ENCODE measurements at places on chromosomes 6 and 20.

- no peak for DNase-seq
Observed at GRCh38 chr6:83852528-83853177, 507 bp upstream of the RIPPLY2 start.

DNA sequence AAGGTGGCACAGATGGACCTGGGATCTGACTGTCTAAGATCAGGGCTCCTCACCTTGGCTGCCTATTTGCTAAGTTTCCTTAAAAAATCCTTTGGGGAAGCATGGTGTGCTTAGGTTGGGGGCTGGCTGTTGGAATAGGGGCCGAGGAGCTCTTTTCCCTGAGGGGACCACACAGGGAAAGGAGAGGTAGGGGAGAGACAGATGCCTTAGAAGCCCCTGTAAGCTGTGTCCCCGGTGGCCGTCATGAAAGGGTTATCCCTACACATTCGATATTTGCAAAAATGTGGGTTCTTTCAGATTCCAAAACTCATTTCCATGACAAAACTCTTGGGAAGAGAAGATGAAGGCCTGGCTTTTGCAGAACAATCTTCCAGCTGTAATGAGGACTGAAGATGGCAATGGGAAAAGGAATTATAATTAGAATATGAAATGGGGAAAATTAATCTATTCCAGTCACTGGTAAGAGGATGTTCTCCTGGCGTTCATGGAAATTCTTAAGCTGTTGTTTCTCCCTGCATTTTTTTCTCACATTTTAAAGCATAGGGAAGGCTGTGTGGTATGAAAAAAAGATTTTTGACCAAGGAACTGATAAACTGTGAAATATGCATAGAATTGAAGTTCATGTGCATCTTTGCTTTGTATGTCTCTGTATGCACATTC lies 53.8 kb downstream of the TOX2 start:
- no peak for DNase-seq

DNA sequence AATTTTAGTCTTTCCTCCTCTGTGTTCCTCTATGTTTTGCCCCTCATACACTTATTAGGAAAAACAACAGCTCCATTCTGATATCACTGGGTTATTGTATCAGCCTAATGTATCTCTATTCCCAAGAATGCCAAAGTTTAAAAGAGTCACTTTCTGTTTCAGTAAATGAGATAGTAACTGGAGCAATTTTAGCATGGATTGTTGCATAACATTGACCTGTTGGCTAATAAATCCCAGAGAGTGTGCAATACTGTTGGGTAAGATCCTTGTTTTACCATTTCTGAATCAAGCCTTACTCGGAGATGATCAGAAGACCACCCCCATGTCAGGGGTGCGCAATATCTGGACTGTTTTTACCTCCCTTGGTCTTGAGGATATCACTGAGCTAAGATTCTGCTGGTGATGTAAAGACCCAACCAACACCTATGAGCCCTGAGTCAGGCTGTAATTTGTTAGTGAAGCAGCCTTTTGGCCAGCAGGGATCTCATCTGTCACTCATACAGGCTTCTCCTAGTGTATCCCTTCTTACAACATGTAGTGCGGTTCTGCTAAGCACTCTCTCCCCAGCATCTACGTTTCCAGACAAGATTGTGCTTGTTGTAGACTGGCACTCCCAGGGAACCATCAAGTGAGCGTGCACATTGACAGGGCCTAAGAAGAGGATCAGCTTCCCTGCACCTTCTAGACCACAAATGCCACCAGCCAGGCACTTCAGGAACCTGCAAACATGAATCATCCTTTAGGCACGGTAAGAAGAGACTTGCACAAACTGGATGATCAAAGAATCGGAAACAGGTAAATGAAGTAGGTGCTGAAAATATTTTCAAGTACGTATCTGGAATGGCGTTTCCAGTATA lies 11.5 kb upstream of the IPCEF1 start:
- DNase-seq: no peak

- DNase-seq: no peak
Observed at GRCh38 chr6:136783495-136784270, 8.6 kb downstream of the MAP3K5 start.

DNA sequence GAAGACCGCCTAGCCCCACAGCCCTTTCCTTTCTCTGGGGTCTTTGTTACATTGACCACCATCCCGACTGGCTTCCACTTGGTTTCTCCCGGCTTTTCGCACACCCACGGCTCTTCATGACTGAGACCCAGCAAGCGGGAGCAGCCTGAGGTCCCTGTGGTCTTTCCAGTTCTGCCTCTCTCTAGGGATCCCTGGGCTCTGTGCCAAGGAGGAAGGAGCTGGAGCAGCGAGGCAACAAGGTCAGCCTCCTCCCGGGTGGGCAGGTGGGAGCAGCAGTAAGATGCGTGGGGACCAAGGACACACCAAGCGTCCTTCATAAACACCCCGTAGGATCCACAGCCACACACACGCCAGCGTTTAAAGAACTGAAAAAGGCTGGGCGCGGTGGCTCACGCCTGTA lies 29.6 kb upstream of the MRGBP start:
- DNase-seq: no peak

DNA sequence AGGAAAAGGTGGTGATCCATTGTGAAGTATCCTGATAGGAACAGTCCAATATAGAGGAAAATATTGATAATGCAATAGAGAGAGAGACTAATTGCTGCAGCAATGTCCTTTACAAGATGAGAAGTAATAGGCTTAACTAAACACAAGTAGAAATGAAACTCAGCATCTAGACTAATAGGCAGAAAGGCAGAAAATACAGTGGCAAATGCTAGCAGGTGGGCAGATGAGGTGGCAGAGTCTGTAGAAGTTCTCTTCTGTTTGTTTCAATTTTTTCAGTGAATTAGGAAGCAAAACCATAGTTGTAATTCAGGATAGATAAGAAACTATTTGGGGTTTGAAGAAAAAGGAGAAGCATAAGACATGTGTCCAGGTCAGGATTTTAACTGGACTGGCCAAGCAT lies 236.7 kb upstream of the HS3ST5 start:
- no peak for DNase-seq

- no peak for DNase-seq
Observed at GRCh38 chr6:91719414-91719813, 1132.5 kb upstream of the MAP3K7 start.

DNA sequence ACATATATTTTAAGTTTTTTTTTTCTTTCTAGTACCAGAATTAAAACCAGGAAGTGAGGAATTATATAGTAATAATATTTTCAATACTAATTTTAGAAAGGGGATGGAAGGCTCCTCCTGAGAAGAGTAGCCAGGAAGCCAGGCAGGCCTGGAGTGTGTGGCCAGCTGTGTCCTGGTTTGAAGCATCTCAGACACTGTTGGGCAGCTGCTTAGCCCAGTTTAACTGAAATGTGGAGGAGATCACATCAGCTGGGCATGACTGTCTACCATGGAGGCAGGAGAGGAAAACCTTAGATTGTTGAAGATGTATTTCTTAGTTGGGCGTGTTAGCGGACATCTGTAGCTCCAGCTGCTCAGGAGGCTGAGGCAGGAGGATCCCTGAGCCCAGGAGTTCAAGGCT lies 142.2 kb downstream of the ARID1B start:
- DNase-seq: no peak

DNA sequence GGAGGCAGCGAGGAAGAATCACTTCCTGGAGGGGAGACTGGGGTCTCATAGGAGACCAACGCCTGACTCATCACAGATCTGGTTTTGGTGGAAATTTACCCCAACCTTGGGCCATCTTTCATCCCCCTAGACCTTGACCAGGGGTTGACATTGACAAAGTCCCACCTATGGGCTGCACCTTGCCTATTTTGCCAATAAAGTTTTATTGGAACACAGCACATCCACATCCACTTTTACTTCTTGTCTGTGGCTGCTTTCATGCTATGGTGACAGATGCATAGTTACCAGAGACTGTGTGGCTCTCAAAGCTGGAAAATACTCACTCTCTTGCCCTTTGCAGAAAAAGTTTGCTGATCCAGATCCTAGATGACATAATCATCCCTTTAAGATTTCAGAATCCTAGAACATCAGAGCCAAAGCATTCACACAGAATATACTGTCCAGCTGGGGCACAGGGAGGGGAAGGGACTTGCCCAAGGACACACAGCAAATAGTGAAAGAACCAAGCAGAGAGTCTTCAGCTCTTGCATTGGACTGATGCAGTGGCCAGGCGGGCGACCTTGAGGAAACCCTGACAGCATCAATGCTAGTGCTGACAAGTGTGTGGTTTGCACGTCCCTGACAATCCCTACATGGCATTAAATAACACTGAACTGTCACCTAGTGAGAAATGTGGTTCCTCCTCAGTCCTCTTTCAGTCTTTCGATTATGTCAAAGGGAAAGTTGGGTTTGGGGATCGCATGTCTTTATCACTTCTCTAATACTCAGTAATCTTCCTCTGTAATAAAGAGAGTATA lies 41.2 kb downstream of the CD40 start:
- DNase-seq: no peak

- DNase-seq: no peak
Observed at GRCh38 chr20:40254023-40254772, 434.8 kb downstream of the MAFB start.

GRCh38 chr6:74289884-74290283 lies 593.9 kb downstream of the CD109 start:
- no peak for DNase-seq

GRCh38 chr6:121686611-121687023 lies 251.2 kb downstream of the GJA1 start:
- no peak for DNase-seq

DNA sequence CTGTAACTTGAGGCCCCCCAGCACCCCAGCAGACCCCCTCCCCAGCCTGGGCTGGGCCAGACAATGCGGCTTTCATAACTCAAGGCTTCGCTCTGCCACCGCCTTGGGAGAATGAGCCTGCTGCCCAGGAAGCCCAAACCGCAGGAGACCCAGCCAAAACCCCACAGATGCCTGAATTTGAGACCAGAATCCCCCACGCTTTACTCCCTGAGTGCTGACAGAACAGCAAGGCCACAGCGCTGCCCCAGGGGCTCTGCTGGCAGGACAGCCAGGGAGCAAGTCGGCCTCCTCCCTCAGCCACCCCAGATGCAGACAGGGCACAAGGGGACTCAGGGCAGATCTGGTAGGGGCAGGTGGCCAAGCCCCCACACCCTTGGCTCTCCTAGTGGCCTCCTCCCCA lies 2.2 kb downstream of the MDFI start:
- DNase-seq: no peak

DNA sequence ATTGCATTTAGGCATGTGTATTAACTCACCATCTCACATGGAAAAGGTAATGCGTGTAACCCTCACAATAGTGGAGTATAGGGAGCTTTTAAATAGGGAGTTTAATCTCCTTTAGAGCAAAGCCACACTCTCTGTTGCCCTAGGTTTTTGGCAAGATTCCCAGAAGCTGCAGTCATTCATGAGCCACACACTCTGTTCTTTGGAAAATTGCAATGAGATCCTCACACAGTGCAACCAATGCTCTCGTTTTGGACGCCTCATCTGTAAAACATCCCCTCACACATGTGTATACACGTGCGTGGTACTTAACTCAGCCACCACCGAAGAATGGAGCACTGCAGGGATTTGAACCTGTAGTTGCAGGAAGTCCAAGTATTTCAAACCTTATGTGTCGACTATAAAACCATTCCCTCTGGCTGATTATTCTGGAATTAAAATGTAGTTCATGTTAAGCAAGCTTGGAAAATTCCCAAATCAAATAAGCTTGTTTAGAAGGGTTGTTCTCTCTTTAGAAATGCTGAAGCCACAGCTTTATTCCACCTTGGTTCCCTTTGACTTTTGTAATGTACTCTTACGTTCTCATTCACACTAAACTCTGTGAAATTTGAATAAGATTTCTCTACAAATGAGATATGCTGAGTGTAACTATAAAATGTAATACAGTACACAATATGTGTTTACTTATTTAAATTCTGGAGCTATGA lies 489.8 kb upstream of the MANEA start:
- DNase-seq: no peak

GRCh38 chr6:137049095-137049494 lies 4.3 kb upstream of the IL20RA start:
- no peak for DNase-seq

DNA sequence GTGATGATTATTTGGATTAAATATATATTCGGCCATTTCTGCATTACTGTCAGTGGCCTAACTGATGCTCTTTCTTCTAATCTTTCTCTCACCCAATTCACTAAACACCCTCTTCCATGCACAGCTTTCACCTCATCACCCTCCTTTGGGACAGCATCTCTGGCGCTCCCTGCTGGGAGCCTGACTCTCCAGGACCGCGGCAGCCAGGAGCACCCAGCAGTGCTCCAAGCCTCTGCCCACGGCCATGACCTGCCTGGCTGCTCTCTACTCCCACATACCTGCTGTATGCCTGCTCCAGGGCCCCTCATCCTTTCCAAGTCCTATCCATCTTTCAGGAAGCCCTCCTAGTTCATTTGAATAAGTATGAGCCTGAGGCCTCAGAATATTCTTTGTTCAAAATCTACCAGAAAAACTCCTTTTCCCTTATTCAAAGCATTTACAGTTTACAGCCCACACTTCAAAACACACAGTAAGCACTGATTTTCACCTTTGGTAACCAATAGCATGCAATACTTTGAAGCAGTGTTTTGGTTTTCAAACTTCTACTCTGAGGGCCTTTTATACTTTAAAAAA lies 15.2 kb downstream of the CTCFL start:
- no peak for DNase-seq

DNA sequence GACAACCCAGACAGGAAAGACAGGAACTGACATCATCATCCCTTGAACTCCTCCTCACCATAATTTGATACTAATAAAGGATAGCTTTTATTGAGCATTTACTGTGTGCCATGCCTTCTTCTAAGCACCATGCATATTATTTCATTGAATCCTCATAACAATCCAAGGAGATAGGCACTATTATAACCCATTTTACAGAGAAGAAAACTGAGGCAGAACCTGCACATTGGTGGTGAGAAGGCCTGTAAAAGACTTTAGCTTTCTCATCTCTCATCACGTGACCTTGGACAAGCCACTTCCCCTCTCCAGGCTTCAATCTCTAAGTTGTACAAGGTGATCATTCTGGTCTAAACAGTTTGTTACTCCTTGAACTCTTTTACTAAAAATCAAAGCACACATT lies 34.5 kb upstream of the PREX1 start:
- DNase-seq: no peak

DNA sequence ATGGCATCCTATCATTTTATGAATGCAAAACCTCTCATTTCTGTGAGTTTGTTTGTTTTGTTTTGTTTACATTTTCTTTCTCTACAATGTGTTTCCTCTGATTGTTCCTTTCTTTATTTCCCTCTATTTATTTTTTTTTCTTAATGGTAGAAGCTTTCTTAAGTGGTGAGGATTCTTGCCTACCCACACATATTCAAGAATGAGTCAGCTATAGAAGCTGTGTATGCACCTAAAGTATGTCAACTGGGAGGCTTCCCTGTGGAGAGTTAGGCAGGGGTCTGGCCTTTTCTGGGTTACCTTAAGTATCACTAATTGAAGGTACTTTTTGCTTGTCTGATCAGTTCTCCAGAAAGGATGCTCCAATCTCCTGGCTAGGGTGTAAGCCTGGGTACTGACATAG lies 354.0 kb downstream of the ESR1 start:
- DNase-seq: no peak

DNA sequence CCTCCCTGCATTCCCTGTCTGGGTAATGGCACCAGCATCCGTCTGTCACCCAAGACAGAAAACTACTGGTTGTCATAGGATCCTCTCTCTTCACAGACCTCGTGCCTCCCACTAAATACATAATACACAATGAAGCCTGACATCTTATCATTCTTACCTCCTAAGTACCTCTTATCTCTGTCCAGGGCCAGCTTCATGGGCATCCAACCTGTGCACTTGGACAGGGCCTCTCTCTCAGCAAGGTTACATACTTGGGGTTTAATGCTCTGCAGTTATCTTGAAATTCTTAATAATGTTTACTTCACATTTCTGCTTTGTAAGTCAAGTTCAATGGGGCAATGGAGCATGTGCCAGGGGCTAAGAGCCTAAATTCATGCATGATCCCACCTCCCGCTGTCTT lies 30.8 kb upstream of the KLHL31 start:
- DNase-seq: no peak

Measured in activated T-helper 1 cell treated with Interleukin-2 at 50 U/mL for 16 hours (primary cell).